Activated CD4-positive, CD25-positive, alpha-beta regulatory T cell (primary cell): ENCODE measurements at places on chromosomes 3 and 15.

GRCh38 chr15:80948651-80949292 lies 40.8 kb downstream of the MESD start:
- no peak for DNase-seq

- no peak for DNase-seq
Observed at GRCh38 chr3:160790726-160791125, 34.7 kb downstream of the PPM1L start.

GRCh38 chr3:196207159-196207832 lies 3.9 kb downstream of the ZDHHC19 start:
- DNase-seq, result no peak

DNA sequence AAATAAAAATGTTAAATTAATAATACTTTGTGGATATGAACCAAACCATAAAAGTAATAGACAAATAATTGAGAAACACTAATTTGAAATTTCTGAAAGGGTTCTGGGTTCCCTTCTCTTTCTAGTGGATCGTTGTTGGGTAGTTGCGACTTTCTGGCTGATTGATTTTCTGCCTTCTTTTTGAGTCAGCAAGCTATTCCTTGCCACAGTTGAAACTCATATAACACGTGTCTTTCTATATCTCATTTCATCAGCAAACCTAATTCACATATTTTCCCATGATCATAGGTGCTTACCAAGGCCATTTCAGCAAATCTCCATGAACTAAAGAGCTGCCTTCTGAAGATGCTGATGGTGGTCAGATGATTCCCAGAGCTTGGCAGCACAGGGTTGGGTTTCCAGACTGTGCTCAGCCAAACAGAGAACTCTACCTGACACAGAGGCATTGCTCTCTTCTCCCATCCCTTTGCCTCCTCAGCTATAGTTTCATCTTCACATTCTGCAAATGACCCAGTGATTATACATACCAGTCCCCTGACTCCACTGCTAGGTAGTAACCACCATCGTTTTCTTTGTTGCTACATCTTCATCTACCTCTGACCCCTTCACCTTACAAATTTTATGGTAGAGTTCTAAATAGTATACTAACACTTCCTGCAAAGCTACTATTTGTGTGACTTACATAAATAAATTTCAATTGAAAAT lies 383.9 kb upstream of the DPH6 start:
- no peak for DNase-seq

DNA sequence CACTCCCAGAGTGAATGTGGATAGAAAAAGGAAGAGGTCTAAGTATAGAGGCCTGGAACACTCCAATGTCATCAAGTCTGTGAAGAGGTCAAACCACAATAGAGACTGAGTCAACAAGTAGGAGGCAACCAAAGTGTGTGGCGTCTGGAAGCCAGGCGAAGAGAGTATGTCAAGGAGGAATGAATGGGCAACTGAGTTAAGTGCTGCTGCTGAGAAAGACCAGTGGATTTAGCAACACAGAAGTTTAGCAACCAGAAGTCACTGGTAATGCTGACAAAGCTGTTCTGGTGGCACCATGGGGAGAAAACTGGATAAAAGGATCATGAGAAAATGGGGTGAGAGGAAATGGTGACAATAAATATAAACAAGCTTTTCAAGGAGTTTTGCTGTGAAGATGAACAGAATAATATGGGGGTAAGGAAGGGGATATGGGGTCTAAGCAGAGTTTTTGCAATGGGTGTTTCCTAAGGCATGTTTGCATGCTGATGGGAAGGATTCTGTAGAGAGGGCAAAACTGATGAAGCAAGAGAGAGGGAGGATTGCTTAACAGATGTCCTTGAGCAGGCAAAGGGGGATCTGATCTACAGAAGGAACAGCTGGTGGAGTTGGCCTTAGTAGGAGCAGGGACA lies 38.4 kb downstream of the PCOLCE2 start:
- DNase-seq, result no peak

- no peak for DNase-seq
Observed at GRCh38 chr3:178777718-178778411, 241.6 kb downstream of the KCNMB2 start.

DNA sequence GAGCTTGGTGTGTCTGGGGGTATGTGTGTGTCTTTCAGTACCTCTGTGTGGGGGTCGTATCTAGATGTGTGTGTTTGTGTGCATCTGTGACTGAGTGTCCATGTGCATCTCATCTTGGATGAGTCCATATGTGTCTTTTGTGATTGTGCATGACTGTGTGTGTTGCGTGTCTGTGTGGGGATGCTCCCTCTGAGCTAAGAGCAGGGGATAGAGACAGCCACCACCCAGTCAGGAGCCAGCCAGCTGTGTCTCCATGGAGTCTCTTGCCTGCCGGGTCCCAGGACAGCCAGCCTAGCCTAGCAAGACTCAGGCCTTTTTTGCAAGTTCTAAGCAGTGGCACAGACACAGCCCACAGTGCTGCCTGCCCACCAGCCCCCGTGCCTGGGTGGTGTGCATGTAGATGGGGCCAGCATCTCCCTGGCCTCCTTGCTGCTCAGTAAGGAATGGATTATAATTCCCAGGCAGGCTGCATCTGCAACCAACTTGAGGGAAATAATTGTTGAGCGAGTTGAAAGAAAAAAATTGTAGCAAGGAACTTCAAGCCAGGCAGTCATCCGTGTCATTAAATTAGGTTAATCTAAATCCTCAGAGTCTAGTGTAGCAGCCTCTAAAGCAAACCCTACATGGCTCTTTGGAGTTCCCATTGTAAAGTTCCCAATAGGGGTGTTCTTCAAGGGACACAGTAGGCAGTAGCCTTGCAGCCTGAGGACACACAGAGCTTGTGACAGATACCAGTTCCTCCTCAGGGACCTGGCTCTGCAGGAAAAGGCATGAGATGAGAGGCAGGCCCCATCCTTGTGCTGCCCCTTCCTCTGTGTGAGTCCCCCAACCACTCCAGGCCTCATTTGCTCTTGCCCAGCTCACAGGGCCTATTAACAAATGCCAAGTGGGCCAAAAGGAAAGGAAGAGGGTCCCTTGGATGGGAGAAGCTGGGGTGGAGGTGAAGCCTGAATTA lies 35.9 kb upstream of the MRPS22 start:
- no peak for DNase-seq

GRCh38 chr3:13148561-13149329 lies 75.5 kb upstream of the IQSEC1 start:
- DNase-seq, result no peak
